Activated T-helper 2 cell treated with anti-CD3 and anti-CD28 coated beads, Interferon-gamma antibody, Interleukin-2, Interleukin-4, amounts not matched to agents 10 μg/mL and 5 μg/mL and 100 μg/mL, durations not matched to agents 14 hours and 24 hours and 36 hours (primary cell): ENCODE measurements at places on chromosomes 7 and 10. TPM values are rescaled to one million over a fixed set of nuclear protein-coding genes. Genes with fewer than 3 reads are reported as not detected.

SLC16A9 gene
- total RNA-seq = 1.9 and 2.1 TPM in 2 replicates

ARPC1A gene
- 79.8 and 83.4 TPM in 2 replicates for total RNA-seq

HTR5A gene
- not detected in 2 replicates for total RNA-seq

SMKR1 gene
- total RNA-seq = 4.7 and 6.8 TPM in 2 replicates

CCL26 gene
- total RNA-seq = 0.89 TPM in 1 of 2 replicates, not detected in the other

THNSL1 gene
- total RNA-seq = 3.1 TPM in 2 replicates

PALD1 gene
- 2.1 and 2.3 TPM in 2 replicates for total RNA-seq

NACAD gene
- 0.30 and 0.52 TPM in 2 replicates for total RNA-seq

PTF1A gene
- total RNA-seq = not detected in 2 replicates

SPDYE11 gene
- total RNA-seq = not detected in 2 replicates

HGF gene
- total RNA-seq = not detected in 2 replicates

OR9A2 gene
- 0.30 TPM in 1 of 2 replicates, not detected in the other for total RNA-seq
